CD4-positive, alpha-beta T cell treated with Interleukin-17A for 4 hours (primary cell): ENCODE measurements at places on chromosomes 13 and 19.

- no peak for DNase-seq
Measured at GRCh38 chr13:91639330-91639729, 240.9 kb downstream of the GPC5 start.

- DNase-seq, result no peak
Measured at GRCh38 chr13:32023698-32024097, 7.9 kb upstream of the FRY start.

DNA sequence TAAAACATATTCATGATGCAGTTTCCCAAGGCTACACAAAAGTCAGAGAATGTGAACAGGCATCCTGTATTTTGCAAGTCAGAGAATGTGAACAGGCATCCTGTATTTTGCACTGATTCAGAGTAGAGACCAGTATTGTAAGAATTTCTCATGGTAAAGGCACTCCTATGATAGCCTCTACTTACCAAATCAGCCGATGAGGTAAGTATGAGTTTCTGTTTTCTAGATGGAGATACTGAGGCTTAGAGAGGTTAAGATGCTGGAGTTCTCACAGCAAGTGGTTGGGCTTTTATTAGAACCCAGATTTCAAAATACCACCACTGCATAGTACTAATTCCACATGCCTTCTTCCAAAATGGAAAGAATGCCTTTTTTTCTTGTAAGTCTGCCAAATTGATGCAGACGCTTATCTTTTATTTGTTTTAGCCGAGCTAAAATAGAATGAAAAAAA, 12.3 kb downstream of the TPT1 start:
- no peak for DNase-seq

DNA sequence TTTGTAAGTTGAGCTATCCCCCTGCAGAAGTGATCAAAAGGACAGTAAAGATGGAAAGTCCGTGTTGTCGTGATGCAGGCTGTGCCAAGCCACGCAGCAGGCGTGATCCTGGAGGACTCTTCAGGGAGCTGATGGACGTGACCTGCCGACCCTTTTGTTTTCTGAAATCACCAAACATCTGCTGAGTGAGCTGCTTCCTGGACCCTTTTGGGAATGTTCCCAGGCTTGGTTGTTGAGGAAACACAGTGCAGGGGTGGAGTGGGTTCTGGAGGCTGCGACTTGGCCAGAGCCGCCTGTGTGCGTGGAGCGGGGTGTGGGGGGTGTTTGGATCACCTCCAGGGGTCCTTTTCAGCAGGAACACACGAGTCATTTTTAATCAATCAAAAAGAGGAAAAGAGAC, 15.4 kb upstream of the CPAMD8 start:
- DNase-seq, result no peak

GRCh38 chr19:2326699-2327360, 1.6 kb downstream of the LSM7 start:
- no peak for DNase-seq

- no peak for DNase-seq
Measured at GRCh38 chr13:112638157-112638750, 50.3 kb upstream of the TUBGCP3 start.

GRCh38 chr19:33622505-33622808, 704 bp downstream of the CHST8 start:
- DNase-seq, result no peak
